ENCODE measurements at places on chromosomes 5 and 9.

DNA sequence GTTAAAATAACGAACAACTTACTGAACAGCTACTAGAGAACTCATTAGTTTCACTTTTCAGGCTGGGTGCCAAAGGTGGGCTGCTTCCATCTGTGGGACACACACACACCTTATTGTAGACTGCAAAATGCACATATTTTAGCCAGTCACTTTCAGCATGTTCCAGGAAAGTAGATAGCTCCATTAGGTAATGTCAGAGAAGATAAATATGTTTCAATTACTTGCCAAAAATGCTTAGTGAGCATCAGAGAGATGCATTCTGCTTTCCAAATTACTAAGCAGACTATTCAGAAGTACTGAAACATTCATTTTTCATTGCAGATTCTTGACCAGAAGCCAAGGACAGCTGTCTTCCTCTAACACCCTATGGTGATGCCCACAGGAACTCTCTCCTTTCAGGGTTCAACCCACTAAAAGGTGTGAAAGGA, 56.2 kb upstream of the APC start:
- no peak for DNase-seq

GRCh38 chr5:1468247-1468612, 23.0 kb upstream of the SLC6A3 start:
- DNase-seq: no peak

DNA sequence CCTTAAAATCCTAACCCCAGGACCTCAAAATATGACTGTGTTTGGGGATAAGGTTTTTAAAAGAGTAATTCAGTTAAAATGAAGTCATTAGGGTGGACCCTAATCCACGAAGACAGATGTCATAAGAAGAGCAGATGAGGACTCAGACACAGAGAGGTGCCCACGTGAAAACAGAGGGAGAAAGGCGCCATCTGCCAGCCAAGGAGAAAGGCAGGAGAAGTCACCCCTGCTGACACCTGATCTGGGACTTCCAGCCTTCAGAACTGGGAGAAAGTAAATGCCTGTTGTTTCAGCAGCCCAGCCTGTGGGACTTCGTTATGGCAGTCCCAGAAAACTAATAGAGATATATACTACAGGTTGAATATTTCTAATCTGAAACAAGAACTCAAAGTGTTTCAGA, 67.4 kb downstream of the ROR2 start:
- no peak for DNase-seq

DNA sequence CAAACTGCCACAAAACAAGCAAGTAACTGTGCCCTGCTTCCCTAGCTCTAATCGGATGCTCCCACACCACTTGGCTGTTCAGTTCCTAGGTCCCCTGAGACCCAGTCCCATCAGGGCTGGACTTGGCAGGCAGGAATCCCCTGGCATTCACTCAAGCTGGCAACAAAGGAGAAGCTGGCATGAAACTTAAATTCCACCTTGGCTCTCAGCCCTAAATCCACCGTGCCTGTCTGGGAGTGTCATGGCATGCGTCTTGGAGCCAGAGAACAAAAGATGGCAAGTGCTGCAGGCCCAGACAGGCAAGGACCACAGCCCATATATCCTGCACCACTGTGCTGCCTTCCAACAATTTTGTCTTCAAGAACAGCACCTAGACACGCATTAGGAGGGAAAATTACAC, 38.2 kb downstream of the ETF1 start:
- no peak for DNase-seq

GRCh38 chr9:133877327-133877726, 114.8 kb downstream of the VAV2 start:
- no peak for DNase-seq

- no peak for DNase-seq
Observed at GRCh38 chr9:111910428-111910827, 13.8 kb downstream of the UGCG start.

Data from stimulated activated CD4-positive, alpha-beta T cell treated with anti-CD3 and anti-CD28 coated beads, TNF-alpha, amount 100 ng/mL, for 4 hours (primary cell).